ENCODE measurements at places on chromosomes 6 and 20.

- no peaks in the 10 kb centered on the region for H3K4me1 ChIP-seq
- no peak for DNase-seq
- no peak overlapping the region for H3K27ac ChIP-seq
- no peaks in the 10 kb centered on the region for H3K36me3 ChIP-seq
These were observed 92.1 kb upstream of the GCM1 start for GRCh38 chr6:53240761-53241160.

DNA sequence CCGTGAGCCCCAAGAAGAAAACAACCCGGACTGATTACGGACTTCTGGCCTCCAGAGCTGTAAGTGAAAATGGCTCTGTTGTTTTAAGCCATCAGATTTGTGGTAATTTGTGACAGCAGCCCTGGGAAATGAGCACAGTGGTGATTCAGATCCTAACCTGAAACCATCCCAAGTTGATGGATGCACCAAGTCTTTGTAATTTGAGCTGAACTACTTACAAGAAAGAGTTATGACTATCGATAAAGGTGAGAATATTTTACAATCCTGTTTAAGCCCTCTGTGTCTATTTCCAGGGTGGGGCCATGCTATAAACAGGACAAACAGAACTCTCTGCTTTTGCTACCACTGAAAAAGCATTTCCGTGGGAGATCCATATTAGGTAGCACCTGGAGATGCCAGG is 19.1 kb upstream of the RIN2 start:
- no peak overlapping the region for H3K27ac ChIP-seq
- no peak overlapping the region for H3K4me3 ChIP-seq
- no peaks in the 10 kb centered on the region for H3K4me1 ChIP-seq
- H3K36me3 ChIP-seq, result no peaks in the 10 kb centered on the region
- DNase-seq, result no peak
- H3K27me3 ChIP-seq, result no peaks in the 10 kb centered on the region

- DNase-seq, result no peak
- H3K4me1 ChIP-seq, result peaks cover 12% of the 10 kb centered on the region
- no peaks in the 10 kb centered on the region for H3K36me3 ChIP-seq
These were observed 8.4 kb downstream of the PTGIS start for GRCh38 chr20:49559411-49560081.

DNA sequence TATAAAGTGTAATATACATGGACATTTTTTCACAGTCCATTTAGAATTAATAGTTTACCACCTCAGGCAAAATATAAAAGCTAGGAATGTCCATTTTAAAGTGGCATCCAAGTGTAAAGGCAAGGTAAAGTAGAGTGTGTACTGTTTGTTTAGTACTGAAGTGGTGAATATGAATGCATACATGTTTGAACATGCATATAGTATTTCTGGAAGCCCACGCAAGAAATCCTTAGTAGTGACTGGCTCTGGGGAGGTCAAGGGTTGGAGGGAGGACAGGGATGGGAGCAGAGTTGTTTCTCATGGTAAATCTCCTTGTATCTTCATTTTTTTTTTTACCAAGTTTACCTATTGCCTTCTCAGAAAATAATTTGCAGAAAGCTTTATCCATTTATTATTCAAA is 129.2 kb downstream of the UNC5CL start:
- no peaks in the 10 kb centered on the region for H3K27me3 ChIP-seq
- H3K27ac ChIP-seq, result no peak overlapping the region
- H3K4me3 ChIP-seq, result no peak overlapping the region
- H3K4me1 ChIP-seq, result peaks cover 7% of the 10 kb centered on the region
- no peak for DNase-seq

GRCh38 chr20:44014807-44015732 is 100.4 kb downstream of the TOX2 start:
- no peak overlapping the region for H3K4me3 ChIP-seq
- H3K4me1 ChIP-seq, result no peaks in the 10 kb centered on the region
- no peaks in the 10 kb centered on the region for H3K27me3 ChIP-seq

DNA sequence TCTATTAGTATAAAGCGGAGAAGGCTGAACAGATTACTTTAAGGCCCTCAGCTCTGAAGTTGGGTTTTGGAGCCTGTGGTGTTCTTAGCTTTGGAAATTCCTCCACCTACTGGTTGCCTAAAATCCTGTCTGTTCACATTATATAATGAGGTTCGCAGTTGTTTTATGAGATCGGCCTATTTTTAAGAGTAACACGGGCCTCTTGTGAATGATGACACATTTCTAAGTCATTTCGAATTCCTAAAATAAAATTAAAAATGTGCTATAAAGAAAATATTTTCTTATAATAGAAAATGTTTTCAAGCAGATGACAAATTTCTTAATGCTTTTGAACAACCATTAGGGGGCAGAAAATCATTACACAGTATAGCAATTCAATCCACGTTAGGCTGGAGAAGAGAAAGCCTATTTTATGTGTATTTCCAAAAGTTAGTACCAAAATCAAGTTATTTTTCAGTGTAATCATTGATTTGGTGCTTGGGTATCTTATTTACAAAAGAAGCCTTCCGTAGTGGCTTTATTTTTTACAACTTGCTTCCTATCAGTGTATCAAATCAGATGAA is 15.8 kb upstream of the FAM8A1 start:
- H3K4me1 ChIP-seq, result no peaks in the 10 kb centered on the region
- no peak overlapping the region for H3K4me3 ChIP-seq
- H3K36me3 ChIP-seq, result no peaks in the 10 kb centered on the region
- peak overlapping the region; percentile 60 for H3K27ac ChIP-seq
- H3K27me3 ChIP-seq, result no peaks in the 10 kb centered on the region
- DNase-seq, result no peak

DNA sequence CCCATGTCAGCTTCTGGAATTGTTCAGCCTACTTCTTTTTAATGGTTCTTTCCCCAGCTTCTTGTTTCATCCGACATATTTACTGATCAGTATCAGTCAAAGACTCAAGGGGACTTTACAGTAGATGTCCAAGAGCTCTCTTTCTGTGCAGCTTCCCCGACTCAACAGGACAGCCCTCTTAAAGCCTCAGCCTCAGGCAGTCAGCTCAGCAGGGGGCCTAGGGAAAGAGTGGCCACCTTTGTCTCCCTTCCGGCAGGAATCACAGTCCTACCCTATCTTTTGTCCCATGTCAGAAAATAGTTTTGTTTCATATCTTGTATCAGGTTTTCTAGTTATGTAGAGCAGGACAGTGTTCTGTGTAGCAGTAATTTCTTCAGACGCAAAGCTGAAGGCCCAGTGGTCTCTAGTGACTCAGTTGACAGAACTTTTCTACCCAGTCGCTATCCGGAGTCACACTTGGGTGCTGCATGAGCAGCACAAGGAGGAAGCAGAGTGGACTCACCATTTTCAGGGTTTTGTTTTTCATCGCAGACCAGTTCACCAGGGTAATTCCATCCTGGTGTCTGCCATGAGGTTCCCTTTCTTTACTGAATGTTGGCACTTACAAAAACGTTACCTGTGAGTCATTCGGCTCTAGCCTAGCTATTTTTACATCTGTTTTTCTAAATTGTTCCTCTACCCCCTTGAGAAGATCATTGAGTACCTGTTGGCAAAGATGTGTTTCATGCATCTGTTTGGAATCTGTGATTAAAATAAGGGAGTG is 47.7 kb downstream of the SPATA2 start:
- no peak overlapping the region for H3K27ac ChIP-seq
- no peaks in the 10 kb centered on the region for H3K27me3 ChIP-seq
- H3K4me1 ChIP-seq, result no peaks in the 10 kb centered on the region
- no peak overlapping the region for H3K4me3 ChIP-seq
- H3K36me3 ChIP-seq, result no peaks in the 10 kb centered on the region

DNA sequence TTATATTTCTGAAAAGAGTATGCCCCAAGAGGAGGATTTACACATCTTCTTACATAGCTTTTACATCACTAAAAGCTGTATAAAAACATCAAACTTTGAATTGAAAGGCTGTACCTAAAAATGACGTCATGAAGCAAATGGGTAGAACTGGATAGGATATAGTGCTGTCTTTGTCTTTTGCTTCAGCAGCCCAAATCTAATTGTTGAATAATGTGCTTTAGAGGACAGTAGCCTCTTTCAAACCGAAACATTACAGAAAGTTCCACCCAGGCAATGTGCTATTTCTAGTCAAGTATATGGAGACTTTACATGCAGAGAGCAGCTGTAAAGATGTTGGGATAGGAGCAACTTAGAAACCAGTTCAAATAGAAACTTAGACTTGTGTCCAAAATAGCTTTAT is 51.9 kb downstream of the ADGRG6 start:
- no peak overlapping the region for H3K27ac ChIP-seq
- H3K36me3 ChIP-seq, result no peaks in the 10 kb centered on the region
- H3K4me3 ChIP-seq, result no peak overlapping the region
- DNase-seq, result no peak
- no peaks in the 10 kb centered on the region for H3K4me1 ChIP-seq

- H3K36me3 ChIP-seq, result no peaks in the 10 kb centered on the region
- no peak overlapping the region for H3K27ac ChIP-seq
- H3K4me1 ChIP-seq, result no peaks in the 10 kb centered on the region
- no peak for DNase-seq
These were observed 28.1 kb downstream of the NCOA6 start for GRCh38 chr20:34797012-34797995.

GRCh38 chr20:31675828-31676608 is 38.3 kb downstream of the COX4I2 start:
- no peak for DNase-seq
- no peak overlapping the region for H3K4me3 ChIP-seq
- H3K4me1 ChIP-seq, result peaks cover 8% of the 10 kb centered on the region
- no peaks in the 10 kb centered on the region for H3K36me3 ChIP-seq
- H3K27me3 ChIP-seq, result no peaks in the 10 kb centered on the region

DNA sequence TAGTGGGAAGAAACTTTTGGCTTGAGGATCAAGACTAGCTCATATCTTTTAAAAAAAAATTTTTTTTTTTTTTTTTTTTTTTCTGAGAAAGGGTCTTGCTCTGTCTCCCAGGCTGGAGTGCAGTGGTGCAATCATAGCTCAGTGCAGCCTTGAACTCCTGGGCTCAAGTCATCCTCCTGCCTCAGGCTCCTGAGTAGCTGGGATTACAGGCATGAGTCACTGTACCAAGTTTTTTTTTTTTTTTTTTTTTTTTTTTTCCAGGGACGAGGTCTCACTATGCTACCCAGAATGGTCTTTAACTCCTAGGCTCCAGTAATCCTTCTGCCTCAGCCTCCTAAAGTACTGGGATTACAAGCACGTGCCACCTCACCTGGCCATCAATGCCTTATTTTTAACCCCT is 27.9 kb downstream of the GCLC start:
- no peak overlapping the region for H3K4me3 ChIP-seq
- DNase-seq, result no peak
- H3K27ac ChIP-seq, result no peak overlapping the region
- H3K27me3 ChIP-seq, result no peaks in the 10 kb centered on the region
- H3K4me1 ChIP-seq, result no peaks in the 10 kb centered on the region

Data from breast epithelium (tissue), 4 donors.